ENCODE measurements at places on chromosomes 3 and 15.

DNA sequence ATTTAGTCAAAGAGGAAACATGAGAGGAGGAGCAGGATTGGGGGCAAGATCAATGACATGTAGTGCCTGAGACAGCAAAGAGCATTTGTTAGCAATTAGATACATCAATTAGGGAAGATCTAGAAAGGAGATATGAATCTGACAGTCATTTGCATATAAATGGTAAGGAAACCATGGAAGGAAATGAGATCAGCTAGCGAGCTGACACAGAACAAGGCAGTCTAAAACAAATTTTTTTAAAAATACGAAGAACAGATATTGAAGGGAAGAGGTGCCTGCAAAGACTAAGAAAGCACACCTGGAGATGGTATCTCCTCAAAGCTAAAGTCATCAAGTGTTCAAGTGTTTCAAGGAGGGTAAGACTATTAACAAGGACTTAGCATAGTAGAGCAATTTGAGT lies 4.6 kb downstream of the EPM2AIP1 start:
- DNase-seq: no peak

DNA sequence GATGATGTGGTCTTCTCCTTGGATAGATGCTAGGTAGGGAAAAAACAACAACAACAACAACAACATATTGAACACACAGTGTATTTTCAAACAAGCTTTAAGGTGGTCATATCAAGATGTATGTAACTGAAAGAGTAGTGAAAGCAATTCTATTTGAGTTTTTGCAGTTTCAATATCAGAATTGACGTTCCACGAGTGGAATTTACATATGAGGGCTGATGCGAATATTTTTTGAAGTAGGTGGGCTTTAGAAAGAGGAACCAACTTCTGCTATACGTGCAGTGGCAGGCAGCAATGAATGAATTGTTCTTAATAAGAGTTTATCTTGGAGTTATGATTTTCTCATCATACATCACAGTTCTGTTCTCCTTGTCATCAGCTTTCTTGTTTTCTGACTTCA lies 151.9 kb upstream of the CNTN3 start:
- no peak for DNase-seq

GRCh38 chr3:126494970-126495230 lies 19.2 kb upstream of the ZXDC start:
- DNase-seq: no peak

GRCh38 chr3:45224824-45225464 lies 1.1 kb downstream of the TMEM158 start:
- peak; percentile 70 for DNase-seq

DNA sequence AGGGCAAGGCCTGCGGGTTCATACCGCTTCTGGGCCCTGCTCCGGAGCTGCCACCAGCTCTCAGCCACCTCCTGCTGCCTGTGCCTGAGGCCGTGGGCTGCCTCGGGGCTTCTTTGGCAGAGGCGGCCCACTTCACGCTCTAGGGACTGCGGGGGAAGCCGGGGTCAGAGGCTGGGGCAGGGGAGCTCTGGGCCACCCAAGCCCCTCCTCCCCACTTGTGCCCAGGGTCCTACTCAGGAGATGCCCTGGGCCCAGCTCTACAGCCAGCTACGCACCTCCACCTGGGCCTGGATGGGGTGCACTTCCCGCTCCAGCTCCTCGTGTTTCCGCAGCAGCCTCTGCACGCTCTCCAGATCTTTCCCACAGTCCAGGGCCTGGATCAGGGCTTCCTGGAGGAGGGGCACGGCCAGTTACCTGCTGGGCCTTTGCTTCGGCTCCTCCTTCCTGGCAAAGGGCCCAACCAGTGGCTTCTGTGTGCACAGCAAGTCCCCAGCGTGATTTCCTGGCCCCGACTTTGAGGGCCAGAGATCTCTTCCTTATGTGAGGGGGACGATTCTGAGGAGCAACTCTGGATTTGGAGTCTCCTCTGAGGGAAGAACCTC lies 24.0 kb downstream of the PLA2G4B start:
- DNase-seq: no peak

GRCh38 chr3:130761730-130762311 lies 15.2 kb upstream of the PIK3R4 start:
- DNase-seq: no peak
